ENCODE measurements at places on chromosomes 6 and 20.

DNA sequence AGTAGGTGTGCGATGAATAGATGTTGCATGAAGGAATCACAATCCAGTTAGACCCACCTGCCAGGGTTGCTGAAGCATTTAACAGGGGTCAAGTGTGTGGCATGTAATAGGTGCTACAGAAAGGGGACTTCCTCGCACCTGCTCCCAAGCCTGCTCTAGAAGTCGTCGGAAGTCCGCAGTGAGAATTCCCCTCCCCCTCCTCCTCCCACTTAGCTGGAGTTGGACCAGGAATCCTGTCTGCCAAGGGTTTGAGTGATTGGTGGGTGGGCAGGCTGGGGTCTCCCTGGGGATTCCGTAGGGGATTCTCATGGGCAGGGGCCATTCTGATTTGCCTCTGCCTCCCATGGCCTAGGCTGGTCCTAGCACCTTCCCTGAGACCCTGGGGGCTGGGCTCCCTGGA, 10.3 kb downstream of the SCRT2 start:
- no peak for DNase-seq

DNA sequence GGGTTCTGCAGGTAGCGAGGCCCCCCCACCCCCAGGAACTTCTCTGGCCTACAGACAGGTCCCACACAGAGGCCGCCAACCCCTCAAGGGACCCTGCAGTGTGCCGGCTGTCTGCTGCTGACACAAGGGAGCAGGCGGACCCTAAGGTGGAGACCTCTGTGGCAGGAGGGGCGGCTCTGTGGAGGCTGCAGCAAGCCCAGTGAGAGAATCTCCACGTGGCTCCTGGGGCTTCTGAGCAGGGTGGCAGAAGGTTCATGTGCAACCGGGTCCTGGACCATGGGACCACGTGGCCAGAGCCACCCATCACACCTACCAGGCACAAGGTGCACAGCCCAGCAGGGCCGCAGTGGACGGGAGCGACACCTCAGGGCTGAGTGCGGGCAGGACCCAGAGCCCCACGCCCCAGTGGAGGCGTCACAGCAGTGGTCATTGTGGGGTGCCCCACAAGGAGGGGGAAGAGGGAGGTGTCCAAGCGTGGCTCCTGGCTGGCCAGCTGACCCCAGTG, 4.3 kb downstream of the ARFRP1 start:
- no peak for DNase-seq

GRCh38 chr20:9583151-9583550, 68.8 kb downstream of the LAMP5 start:
- DNase-seq: no peak

GRCh38 chr6:90028066-90028778, 134.0 kb downstream of the GJA10 start:
- DNase-seq: no peak

- no peak for DNase-seq
Measured at GRCh38 chr6:16326971-16327776, 88.8 kb downstream of the GMPR start.

DNA sequence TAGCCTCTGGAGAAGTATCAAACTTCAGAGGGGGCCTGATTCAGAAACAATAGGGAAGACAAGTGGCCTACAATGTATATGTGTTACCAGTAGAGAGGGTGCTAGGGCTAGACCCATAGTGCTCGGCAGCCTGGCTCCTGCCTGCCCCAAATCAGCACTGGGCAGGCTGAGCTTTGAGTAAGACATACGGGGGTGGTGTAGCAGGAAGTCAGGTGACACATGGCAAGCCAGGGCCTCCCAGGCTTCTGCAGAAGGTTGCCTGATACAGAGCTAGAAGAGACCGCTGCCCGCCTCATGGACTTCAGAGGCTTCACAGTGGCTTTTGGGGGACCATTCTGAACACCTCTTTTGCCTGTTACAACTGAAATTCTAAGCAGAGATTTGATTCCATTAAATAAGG, 43.4 kb downstream of the RALY start:
- no peak for DNase-seq

- DNase-seq: no peak
Measured at GRCh38 chr20:6635034-6635736, 132.3 kb upstream of the BMP2 start.

GRCh38 chr6:162085561-162085960, 642.0 kb downstream of the PRKN start:
- DNase-seq: no peak

DNA sequence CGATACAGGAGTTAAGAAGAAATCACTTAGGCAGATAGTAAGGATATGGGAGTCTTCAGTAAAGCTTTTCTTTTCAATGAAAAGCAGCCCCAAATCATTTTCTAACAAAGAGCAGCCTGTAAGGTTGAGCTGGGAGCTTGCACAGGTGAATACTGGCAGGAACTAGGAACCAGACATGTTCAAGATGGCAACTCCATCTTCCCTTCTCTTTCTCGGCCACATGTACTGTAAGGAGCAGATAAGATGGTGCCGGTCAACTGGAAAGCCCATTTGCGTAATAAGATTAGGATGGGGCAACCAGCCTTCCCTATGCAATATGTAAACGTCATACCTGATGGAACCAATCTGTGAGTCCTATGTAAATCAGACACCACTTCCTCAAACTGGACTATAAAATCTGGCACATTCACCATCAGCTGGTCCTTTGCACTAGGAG, 46.2 kb upstream of the RNGTT start:
- no peak for DNase-seq

GRCh38 chr6:150395388-150396009, 26.7 kb downstream of the IYD start:
- DNase-seq: peak; percentile 55

DNA sequence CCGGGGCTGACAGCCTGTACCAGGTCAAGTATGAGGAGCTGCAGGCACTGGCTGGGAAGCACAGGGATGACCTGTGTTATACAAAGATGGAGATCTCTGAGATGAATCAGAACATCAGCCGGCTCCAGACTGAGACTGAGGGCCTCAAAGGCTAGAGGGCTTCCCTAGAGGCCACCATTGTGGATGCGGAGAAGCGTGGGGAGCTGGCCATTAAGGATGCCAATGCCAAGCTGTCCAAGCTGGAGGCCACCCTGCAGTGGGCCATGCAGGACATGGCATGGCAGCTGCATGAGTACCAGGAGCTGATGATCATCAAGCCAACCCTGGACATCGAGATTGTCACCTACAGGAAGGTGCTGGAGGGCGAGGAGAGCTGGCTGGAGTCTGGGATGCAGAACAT, 46.8 kb downstream of the KIAA0319 start:
- no peak for DNase-seq

- no peak for DNase-seq
Measured at GRCh38 chr6:158416883-158417759, 104.9 kb downstream of the TULP4 start.

- no peak for DNase-seq
Measured at GRCh38 chr6:85395746-85396145, 54.1 kb upstream of the NT5E start.
